Kidney capillary endothelial cell (primary cell): ENCODE measurements at places on chromosomes 13 and 19.

- no peak for DNase-seq
These were observed 50.9 kb upstream of the SPACA7 start for GRCh38 chr13:112325142-112325808.

DNA sequence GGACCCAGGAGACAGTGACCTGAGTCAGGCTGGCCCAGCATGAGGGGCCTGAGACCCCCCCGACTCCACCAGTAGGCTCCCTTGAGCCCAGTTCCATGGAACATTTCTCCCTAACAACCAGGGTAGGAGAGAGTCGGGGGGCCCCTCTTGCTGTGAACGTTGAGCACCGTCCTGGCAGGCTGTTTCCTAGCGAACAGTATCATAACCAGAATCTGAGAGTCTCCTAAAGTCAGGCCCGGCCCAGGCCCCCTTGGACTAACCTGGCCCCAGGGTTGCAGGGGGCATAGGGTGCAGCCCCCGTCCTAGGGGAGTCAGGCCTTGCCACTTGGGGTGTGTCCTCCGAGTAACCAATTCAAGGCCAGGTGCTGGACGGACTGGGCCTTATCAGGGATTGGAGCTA, 13.7 kb downstream of the TMEM150B start:
- no peak for DNase-seq

- DNase-seq = no peak
These were observed at the start of gene KCNN4 for GRCh38 chr19:43780706-43781525. KCNN4 (minus strand) TSS chr19:43780973; CDS start chr19:43780861, 112 bp downstream.

DNA sequence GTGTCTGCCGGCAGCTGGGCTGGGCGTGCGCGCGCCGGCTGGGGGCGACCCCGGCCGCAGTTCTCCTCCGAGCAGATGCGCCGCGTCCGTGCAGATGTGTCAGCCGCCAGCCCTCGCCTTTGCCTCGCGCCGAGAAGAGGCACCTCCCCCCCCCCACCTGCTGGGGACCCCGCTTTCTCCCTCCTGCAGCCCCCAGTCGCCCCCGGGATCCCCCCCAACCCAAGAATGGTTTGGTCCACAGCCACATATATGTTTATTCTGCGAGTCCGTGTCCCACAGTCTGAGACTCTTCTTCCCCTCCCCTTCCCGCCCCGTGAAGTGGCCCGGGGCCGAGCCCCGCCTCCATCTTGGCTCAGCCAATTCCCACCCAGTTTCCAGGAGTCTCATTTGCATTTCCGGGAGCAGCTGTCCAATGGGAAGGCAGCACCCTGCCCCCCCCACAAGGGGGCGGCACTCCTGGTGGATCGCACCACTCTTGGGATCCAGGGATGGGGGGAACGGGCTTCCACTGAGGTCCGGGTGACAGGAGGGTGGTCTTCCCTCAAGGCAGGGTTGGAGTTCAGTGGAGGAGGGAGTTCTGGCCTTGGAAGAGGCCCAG, 8.6 kb downstream of the ISOC2 start:
- peak; percentile 50 for DNase-seq

DNA sequence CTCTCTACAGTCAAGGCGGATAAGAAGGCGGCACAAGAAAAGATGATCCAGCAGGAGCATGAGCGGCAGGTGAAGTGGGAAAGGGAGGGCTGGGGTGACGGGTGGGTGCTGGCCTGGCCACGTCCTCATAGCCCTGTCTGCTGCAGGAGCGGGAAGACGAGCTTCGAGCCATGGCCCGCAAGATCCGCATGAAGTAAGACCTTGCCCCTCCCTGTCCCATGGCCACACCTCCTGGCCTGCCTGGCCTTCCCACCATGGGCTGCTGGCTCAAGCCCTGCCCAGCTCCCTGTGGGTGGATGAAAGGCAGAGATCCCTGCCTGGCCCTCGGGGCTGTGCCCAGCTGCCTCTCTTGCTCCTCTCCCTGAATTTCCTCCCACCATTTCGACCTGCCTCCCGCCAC, 7.2 kb downstream of the ZNF296 start:
- DNase-seq = no peak

GRCh38 chr19:18457483-18458331, 19.8 kb upstream of the ISYNA1 start:
- DNase-seq = no peak

DNA sequence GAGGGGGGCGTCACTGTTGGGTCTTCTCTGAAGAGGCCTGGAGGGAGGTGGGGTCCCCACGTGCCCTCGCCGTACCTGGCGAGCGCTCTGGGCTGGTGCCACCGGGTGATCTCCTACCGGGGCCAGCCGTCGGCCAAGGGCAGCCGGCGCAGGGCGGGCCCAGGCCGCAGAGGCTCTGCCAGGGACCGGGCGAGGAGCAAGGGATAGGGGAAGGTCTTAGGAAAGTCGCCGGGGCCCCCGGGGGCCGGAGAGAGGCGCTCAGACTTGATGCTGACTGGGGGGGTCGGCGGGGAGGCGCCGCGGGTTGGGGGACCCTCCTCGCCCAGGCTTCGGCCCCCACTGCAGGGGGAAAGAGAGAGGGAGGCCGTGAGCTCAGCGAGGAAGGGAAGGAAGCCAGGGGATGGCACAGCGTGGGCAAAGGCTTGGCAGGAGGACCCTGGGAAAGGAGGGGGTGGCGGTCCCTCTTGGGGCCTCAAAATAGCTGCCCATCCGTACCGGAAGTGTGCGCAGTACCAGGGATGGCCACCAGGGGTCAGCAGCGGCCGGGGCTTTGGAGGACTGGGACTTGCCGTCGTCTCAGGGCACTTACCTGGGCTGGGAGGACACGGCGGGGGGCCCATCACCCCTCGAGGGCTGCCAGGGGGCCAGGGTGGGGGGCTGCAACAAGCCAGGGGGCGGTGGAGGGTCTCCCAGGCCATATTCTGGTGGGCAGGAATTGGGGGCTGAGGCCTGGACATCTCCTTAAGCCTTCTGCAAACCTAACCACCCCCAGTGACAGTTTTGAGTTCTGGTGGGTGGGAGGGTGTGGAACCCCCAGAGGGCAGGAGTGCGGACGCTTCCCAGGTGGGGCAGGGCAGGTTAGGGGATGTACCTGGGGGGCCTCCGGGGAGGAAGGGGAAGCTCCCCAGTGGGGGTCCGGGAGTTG, 7.7 kb upstream of the TMEM161A start:
- peak; percentile 38 for DNase-seq

- no peak for DNase-seq
These were observed 139.1 kb downstream of the ZNF675 start for GRCh38 chr19:23547816-23548430.

- DNase-seq = no peak
These were observed 3.0 kb downstream of the KDM4B start for GRCh38 chr19:4971816-4972495.

GRCh38 chr13:46621792-46622629, 69.0 kb downstream of the LRCH1 start:
- no peak for DNase-seq

DNA sequence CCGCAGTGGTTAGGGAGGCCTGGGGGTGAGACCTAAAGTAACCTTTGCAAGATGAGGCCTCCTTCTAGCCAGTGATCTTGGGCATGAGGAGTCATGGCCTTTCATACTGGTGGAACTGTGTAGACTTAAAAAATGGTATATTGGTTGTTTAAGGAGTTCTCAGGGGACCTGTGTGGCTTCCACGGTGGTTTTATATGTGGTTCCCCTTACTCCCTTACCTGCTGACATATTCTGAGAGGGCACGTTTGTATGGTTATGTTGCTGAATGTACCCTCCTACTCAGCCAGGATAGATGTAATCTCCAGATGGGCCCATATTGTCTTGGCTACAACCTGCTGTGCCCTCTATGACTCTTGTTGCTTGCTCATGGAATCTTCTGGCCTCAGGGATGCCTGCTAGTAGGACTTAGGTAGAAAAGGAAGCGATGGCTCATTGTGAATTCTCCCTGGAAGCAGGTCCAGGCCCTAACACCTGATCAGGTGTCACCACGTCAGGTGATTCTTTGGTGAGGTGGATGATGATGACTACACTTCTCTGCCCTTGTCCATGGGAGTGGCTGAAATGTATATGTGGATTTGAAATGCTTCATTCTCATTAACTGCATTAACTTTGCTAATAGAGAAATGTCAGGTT, 1.8 kb downstream of the ZNF460 start:
- no peak for DNase-seq

GRCh38 chr13:52043675-52044074, 19.2 kb downstream of the UTP14C start:
- no peak for DNase-seq

- DNase-seq = no peak
These were observed 1.0 kb downstream of the GADD45GIP1 start for GRCh38 chr19:12955996-12956395.

- DNase-seq = no peak
These were observed 699 bp downstream of the MEGF8 start for GRCh38 chr19:42325896-42326771.

DNA sequence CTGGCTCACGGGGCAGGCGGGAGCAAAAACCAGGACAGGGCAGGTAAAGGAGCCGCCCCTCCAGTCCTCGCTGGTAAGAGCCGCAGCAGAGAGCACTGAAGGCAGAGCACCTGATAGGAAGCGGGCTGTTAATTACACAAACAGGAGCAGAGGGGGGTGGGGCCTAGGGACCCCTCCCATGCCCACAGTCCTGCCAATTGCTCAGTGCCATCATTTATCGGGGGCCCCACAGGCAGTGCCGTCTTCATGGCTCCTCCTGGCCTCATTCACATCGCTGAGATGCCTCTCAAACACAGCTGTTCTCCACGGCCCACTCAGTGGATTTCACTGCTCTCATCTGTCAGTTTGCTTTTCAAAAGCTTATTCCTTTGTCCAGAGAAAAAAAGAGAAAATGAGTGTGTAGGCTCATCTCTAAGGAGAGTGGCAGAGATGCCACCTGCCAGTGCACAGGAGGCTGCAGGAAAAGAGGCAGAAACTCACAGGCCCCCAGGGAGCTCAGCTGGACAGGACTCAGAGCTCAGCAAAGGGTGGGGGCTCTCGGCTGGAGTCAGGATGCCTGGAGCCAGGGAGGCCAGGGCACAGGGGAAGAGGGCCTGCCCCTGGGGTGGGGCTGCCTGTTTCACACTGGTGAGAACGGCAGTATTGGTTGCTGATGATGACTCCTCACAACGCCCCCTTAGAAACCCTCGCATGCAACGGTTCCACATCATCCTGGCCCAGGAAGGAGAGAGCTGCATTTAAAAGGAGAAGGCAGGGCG, 174.6 kb downstream of the COL4A1 start:
- no peak for DNase-seq

- DNase-seq = peak; percentile 26
These were observed 83.2 kb upstream of the MCF2L start for GRCh38 chr13:112885782-112886268.

- no peak for DNase-seq
These were observed 73.6 kb downstream of the SIPA1L3 start for GRCh38 chr19:37980419-37981170.

GRCh38 chr13:76889254-76889653, 3.0 kb upstream of the KCTD12 start:
- DNase-seq = no peak

DNA sequence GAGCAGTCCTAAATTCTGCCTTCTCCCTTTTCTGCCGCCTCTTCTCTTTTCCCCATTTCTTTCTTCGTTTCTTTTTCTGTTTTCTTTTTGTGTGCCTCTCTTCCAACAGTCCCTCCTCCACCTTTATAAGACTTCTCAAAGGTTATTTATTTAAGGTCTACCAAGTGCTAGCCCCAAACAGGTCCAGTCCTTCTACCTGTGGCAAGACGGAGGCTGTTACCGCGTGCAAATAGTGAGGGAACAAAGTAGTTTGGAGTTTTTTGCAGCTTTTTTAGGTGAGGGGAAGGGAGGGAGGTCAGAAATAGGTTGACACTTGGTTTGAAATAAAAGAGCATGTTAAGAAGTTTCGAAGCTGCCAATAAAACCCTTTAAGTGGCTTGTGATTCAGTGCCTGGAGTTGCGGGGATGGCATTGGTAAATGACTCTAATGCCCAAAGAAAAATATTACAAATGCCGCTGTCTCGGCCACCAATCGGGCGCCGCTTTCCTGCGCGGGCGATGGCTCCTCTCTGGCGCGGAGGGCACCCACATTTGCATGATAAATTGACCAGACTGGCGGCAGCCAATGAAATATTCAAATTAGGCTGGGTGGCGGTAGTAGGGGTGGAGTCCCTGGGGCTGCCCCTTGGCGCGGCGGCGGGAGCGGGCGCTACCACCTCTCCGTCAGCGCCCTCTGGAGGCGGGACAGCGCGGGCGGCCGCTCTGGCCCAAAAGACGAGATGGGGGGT, 7.5 kb upstream of the TSHZ3 start:
- no peak for DNase-seq

GRCh38 chr13:113115363-113116205, 7.0 kb upstream of the F10 start:
- DNase-seq = no peak

GRCh38 chr13:94753327-94753726, 41.0 kb upstream of the SOX21 start:
- DNase-seq = no peak

GRCh38 chr19:51572908-51573307, 1.8 kb downstream of the ZNF175 start:
- DNase-seq = peak; percentile 69

GRCh38 chr13:73933795-73934194, 200.4 kb downstream of the KLF12 start:
- DNase-seq = no peak

DNA sequence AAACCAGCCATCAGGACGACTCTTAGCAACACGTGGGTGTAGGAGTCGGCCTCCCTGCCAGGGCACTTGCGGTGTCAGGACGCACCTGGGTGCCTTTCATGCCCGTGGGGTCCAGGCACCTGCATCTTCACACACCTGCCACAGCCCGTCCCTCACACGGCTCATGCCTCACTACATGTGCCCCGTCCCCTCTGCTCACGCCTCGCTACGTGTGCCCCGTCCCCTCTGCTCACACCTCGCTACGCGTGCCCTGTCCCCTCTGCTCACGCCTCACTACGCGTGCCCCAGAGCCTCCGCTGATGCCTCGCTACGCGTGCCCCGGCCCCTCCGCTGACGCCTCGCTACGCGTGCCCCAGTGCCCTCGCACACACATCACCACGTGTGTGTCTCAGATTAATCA, 58.0 kb upstream of the F7 start:
- DNase-seq = no peak

DNA sequence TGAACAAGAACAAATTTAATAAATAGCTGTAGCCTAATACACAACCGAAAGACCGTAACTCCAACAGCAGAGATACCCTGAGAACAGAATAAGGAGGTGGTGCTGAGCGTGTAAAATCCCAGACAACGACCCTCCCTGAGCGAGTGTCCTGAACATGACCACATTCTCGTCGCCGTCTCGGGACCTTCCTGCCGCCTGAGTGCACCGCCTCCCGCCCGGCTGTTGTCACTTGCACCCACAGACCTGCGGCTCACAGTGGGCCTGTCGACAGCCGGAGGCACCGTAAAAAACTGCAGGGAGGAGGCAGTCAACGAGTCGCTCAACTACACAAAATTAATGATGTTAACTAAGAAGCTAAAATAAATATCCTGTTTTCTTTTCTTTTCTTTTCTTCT, 35.8 kb upstream of the GRTP1 start:
- no peak for DNase-seq

GRCh38 chr19:45110851-45111266, 17.9 kb downstream of the PPP1R37 start:
- DNase-seq = no peak

- DNase-seq = no peak
These were observed 533.6 kb downstream of the MYO16 start for GRCh38 chr13:109163037-109163379.

GRCh38 chr13:52020191-52020590, 4.3 kb upstream of the UTP14C start:
- DNase-seq = no peak

GRCh38 chr13:99865420-99865930, 106.1 kb downstream of the ZIC5 start:
- no peak for DNase-seq
